ENCODE measurements at places on chromosomes 11 and 22.

DNA sequence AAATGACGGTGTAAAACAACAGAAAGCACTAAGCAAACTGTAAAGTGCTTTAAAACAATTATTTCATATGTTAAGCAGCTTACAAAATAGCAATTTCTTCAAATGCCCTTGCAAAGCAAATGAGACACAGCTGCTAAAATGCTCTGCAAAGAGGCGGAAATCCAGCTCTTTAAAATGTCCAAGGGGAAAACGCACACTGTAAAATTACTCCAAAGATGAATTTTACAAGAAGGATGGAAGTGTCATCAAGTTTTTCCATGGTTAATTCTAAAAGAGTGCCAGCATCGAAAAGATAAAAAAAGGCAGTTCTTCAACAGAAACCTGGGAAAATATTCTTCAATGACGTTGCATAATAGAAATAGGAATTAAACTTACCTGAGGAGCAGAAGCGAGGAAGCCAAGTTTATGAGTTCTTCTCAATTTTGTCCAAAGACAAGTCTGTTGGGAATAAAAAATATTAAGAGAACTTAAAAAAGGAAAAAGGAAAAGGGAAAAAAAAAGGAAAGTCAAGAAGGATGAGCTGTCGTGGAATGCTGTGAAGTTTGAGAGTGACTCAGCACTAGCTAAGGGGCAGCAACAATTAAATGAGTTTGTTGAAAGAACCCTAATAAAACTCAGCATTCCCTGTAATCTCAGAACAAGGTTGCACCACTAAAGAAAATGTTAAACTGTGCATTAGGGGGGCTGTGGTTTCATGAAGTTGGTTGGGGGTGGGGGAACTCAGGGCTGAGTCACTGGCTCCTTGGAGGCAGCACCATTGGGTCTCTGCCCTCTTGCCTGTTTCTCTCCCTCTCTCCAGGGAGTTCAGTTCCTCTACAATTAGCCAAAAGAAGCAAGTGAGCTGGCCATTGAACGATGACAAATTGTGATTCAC, 64.2 kb upstream of the BLID start:
- DNase-seq, result peak; percentile 97

GRCh38 chr22:19608003-19608690, 83.9 kb upstream of the CLDN5 start:
- DNase-seq, result no peak

DNA sequence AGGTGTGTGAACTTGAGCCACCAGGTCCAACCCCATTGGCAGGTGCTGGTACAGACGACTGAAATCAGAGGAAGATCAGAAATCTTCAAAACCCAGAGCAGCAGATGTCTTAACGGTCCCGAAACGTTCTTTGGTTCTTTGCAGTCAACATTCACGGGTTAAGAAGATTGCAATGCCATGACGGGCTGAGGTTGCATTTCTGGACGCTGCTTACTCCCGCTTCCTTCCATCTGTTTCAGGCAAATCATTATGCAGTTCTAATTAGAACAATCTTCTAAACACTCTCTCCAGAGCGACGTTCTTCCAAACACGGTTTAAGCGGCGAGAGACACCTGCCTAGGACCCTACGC, 492 bp upstream of the LUZP2 start:
- DNase-seq, result no peak

DNA sequence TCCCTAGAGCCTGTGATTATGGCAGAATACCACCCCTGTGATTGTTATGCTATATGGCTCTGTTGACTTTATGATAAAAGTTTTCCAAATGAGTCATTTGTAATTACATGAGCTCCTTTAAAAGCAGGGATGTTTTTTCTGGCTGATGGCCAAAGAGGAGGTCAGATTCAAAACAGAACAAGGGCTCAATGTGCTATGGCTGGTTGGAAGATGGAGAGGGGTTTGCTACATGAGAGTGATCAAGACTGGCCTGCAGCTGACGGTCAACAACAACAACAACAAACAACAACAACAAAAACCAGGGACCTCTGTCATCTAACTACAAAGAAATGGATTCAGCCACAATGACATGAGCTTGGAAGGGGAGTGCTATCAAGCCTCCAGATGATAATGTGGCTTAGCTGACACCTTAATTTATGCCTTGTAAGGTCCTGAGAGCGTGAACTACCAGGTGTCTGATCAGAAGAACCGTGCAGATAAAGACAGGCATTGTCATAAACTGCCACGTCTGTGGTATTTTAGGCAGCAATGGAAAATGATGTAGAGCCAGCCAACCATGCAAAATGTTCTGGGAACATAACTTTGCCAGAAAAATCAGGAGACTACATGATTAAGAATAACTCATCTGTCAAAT, 47.2 kb downstream of the PIWIL3 start:
- DNase-seq, result peak; percentile 1

All from fibroblast of skin of left biceps (primary cell).